NCI-H2029 treated with DMSO at 0.1 percent for 48 hours (cell line): ENCODE measurements at places on chromosomes 2 and 18.

GRCh38 chr2:26605195-26605998, 35.8 kb downstream of the CIB4 start:
- peak; percentile 44 for DNase-seq

DNA sequence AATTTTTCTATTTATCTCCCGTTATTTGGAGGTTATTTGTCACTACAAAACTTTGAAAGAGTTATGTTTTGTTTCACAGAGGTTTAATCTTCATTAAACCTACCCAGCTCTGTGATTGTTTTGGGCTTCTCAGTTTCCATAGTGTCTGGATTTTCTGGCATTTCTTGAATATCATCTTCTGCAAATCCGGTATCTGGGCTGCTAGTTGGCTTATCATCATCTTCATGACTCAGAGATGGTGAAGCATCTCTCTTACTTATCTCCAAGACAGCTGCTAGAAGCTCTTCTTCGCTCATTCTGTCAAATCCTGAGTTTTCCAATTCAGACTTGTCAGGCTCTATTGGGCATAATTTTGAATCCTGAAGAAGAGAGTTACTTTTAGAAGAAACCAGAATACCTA, 55.6 kb downstream of the VIL1 start:
- no peak for DNase-seq

DNA sequence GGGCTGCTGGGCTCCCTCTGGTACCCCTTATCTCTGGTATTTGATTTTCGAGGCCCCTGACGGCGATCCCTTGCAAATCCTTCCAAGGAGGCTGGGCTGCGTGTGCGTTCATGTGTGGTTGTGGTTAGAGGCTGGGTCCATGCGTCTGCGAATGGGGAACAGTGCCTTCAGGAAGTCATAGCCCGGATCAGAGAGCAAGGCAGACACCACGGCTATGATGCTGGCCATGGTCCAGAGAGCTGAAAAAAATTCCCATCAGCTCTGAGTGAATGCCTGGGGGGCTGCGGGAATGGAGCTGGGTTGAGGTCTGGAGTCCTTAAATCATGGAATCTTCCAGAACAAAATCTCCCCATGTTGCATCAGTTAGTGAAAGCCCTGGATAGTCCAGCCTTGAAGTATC, 145.5 kb downstream of the ACKR3 start:
- no peak for DNase-seq

- no peak for DNase-seq
Measured at GRCh38 chr2:8552293-8552801, 129.5 kb upstream of the ID2 start.

GRCh38 chr18:77140439-77141109, 8.0 kb upstream of the MBP start:
- no peak for DNase-seq

DNA sequence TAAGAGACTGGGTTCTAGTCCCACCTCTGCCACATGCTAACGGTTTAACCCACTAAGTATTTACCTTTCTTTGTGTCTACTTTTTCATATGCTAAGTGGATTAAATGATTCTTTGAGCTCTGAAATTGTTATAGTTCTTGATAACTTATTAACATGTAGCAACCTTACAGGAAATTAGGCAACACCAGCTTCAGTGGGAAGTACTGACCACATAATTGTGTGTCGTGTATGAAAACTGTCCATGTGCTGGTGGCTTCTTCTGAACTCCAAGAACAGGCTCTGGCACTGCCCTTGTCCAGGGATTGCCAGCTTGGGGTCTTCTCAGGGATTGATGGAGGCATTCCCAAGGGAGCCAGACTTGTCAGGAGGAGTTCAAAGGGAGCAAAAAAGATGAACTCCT, 427.7 kb downstream of the TGIF1 start:
- DNase-seq: no peak

GRCh38 chr2:32706815-32707579, 79.1 kb downstream of the TTC27 start:
- DNase-seq: no peak

- DNase-seq: no peak
Measured at GRCh38 chr2:158970241-158970751, 1.9 kb downstream of the TANC1 start.

DNA sequence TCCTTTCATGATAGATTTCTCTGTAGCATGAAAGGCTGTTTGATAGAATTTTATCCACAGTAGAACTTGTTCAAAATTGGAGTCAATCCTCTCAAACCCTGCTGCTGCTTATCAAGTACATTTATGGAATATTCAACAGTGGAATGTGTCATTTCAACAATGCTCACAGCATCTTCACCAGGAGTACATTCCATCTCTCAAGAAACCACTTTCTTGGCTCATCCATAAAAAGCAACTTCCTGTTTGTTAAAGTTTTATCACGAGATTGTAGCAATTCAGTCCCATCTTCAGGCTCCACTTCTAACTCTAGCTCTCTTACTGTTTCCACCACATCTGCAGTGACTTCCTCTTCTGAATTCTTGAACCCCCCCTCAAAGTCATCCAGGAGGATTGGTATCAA, 29.4 kb downstream of the PDCL3 start:
- no peak for DNase-seq

- no peak for DNase-seq
Measured at GRCh38 chr2:287471-287885, 413 bp downstream of the ALKAL2 start.

- DNase-seq: no peak
Measured at GRCh38 chr18:2846636-2847316, at the start of gene EMILIN2. TSS of gene EMILIN2 (plus strand) at chr18:2847006. CDS start at chr18:2847189, 183 bp downstream.

GRCh38 chr2:203797276-203797675, 70.3 kb upstream of the CTLA4 start:
- no peak for DNase-seq

DNA sequence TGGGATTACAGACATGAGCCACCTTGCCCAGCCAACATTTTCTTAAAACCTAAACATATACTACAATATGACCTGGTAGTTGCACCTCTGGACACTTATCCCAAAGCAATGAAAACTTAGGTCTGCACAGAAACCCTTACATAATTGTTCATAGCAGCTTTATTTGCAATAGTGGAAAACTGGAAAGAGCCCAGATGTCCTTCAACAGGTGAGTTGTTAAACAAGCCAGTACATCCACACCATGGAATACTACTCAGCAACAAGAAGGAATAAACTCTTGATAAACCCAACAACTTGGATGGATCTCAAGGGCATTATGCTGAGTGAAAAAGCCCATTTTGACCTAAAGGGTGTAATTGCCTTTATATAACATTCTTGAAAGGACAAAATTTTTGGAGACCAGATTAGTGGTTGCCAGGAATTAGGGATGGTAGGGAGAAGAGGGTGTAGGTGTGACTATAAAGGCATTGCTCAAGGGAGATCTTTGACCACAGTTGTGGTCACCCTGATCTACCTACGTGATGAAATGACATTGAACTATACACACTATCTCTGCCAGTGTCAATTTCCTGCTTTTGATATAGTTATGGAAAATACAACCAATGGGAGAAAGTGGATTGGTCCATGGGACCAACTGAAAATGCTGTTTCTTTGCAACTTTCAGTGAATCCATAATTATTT, 11.9 kb upstream of the AMMECR1L start:
- no peak for DNase-seq

- no peak for DNase-seq
Measured at GRCh38 chr2:227163998-227164762, at the start of the genes COL4A3 and COL4A4. TSS of gene COL4A3 (plus strand) at chr2:227164624. CDS start at chr2:227164727, 103 bp downstream. TSS of gene COL4A4 (minus strand) at chr2:227164205. CDS start at chr2:227147483, 16,722 bp downstream.

DNA sequence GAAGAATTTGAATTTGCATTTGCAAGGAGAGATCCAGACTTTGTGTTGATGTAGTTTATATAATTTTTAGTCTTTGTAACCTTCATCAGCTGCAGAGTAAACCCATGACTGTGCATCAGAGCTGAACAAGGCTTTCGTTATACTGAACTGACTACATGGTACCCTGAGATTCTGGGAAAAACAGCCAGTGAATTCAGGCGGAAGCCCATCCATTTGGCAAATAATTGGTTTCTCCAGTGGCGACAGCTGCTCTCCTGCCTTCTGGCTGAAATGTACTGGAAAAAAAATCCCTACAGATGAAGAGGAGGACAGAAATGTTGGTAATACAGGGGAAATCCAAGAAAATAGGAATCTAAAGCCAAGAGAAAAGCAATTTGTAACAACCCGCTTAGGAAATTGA, 657.5 kb upstream of the CDH7 start:
- no peak for DNase-seq

DNA sequence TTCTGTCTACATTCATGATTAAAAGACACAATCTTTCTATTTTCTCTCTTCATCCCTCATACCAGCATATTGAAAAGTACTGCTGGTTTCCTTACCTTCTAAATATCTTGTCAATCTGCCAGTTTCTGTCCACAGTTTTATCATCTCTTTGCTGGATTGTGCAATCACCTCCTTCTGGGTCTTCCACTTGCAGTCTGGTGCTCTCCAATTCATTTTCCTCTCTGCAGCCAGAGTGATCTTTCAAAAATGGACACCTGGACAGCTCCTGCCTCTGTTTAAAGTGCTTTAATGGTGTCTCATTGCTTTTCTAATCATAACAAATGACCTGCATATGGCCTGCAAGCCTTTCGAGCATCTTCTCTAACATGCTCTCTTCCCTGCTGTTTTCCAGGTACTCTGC, 94.0 kb downstream of the C1QL2 start:
- no peak for DNase-seq

DNA sequence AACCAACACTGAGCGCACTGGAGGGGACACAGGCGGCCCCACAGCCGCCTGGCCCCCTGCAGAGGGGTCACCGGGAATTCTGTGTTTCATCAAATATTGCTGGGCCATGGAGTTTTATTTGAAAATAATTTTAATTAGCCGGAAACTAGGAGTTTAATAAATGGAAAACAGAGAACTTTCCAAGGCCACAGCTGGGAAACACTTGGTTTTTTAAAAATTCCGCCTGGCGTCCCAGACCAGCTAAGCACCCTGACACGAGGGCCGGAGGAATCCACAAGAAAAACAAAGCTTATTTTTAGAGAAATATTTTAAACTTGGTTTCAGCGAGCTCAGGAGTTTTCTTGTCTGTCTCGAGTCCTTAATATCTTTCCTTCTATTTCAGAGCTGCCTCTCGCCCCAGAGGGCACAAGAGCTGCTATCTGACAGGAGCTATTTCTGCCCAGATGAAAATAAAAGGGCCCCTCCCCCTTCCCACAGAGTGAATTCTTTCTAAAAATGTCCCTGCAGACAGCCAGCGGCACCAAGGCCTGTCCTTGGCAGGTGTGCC, 8.2 kb downstream of the ZFP36L2 start:
- no peak for DNase-seq

DNA sequence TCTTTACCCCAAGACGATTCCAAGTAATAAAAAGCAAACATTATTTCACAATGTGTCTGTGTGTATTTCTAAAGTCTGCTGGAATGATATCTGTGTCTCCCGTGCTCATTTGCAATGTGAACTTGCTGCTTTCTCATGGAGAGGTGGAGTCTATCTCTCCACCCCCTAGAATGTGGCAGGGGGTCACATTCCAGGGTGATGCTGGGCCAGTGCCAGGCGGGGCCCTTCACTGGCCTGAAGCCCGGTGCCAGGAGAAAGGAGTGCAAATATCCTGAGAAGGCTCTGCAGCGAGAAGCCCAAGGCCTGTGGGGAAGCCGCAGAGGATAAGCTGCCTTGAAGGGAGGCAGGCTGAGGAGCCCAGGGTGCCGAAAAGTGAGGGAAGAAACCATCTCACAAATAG, 26.8 kb upstream of the LDLRAD4 start:
- no peak for DNase-seq

- DNase-seq: no peak
Measured at GRCh38 chr2:12176623-12177454, 430.4 kb downstream of the LPIN1 start.

DNA sequence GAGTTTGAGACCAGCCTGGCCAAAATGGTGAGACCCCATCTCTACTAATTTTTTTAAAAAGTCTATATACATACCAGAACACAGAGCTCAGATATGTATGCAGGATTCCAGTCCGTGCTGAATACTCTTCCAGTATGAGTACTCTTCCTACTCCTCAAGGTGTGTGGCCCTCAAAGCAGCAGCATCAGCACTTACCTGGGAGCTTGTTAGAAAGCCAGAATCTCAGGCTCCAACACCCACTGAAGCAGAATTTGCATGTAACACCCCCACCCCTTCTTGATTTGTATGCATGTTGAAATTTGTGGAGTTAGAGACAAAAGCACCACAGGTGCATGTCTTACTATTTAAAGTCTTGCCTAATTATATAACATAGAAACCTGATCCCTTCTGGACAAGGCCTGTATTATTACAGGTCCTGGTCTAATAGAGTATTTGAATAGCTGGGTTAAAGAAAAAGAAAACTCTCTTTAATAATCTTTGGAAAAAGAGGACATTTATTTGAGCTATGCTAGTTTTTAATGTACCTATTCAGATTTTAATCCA, 50.3 kb upstream of the NFE2L2 start:
- no peak for DNase-seq

DNA sequence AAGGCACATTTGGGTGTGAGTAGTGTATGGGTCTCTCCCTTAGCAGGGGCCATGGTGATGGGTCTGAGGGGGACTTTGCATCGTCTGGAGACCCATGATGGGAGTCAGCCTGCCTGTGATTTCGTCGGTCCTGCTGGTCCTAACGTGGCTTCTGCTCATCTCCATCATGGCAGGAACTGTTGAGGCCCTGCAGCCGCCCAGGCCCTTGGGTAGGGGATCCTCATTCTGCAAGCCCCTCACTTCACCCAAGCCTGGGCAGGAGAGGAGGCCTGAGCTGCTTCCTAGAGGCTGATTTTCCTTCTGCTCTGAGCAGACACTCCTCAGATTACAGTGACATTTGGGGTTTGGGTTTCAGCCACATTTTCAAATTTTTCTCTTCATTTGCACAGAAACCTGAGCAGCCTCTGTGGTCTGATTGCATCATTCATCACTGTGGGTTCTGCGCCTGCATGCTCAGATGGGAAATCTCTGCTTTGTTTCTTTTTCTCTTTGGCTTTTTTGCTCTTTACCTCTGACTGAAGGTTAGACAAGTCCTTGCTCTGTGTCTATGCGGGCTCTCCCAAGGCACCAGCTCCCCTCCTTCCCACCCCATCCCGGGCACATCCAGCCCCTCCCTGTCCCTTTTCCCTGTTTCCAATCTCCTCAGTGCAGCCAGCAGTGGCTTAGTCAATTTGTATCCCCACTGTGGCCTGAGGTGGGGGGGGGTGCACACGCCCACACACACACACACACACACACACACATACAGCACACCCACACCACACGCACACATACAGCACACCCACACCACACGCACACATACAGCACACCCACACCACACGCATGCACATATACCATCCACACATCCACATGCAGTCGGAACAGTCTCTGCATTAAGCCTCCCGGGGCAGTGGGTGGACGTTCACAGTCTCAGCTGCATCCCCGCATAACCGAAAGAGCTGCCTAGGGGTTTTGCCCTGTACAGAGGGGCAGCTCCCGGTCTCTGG, 305.4 kb upstream of the HS6ST1 start:
- peak; percentile 0 for DNase-seq

DNA sequence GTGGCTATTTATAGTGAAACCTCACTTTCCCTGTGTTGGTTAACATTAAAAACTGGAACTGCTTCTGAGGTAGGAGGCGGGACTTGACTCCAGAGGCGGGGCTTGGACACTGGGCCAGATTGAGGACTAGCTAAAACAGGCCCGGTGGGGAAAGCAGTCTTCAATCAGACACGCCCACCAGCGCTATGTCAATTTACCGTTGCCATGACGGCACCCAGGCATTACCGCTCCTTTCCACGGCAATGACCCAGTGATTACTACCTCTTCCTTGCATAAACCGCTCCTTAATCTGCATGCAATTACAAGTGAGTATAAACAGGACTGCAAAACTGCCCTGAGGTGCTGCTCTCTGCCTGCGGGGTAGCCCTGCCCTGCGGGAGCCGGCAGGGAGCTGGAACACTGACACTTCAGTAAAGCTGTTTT, 35.3 kb downstream of the LRRFIP1 start:
- peak; percentile 95 for DNase-seq

GRCh38 chr2:108309903-108310302, 21.2 kb downstream of the SULT1C2 start:
- DNase-seq: no peak

GRCh38 chr2:219250049-219250781, 2.8 kb upstream of the TUBA4B start:
- DNase-seq: no peak
